Prostate gland (tissue), 2 donors: ENCODE measurements at places on chromosomes 12 and 14. TPM values are rescaled to one million over a fixed set of nuclear protein-coding genes. Genes with fewer than 3 reads are reported as not detected.

DNA sequence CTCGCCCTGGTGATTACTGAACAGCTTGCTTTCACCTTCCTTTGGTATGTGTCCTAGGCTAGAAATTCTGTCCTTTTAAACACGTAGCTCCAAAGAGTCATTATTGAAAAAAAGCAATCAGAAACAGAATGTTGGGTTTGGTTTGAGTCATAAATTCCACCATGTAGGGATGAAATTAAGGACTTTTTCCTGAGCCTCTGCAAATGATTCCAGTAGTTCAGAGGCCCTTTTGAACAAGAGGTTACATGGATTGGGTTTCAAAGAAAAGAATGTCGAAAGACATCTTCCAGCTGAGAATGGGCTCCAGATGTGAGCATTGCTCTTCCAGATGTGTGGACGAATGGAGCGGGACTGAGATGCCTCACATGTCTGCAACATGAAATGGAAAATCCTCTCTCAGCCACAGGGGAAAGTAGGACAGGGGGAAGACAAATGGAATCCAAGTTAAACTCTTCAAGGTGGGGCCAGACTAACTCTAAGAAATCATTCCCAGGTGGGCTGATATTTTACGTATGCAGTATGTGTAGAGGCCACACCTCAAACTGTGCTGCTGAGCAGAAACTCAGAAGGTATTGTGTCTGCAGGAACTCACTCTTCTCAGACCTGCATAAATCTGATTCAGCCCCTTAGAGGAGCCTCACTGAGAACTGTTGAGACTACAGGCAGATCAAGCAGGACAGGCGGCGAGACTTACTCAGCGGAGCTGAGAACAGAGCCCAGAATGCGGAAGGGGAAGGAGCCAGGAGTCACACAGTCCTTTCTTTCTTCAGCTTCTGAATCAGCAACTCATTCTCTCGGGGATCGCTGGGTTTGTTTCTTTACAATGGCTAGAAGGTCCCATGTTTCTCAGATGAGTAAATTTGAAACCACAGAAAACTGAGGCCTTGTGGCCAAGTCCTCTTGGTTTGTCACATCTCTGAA, 23.3 kb upstream of the EMP1 start:
- DNase-seq = no peak

GRCh38 chr14:28681681-28682080, 84.9 kb upstream of the FOXG1 start:
- no peak for DNase-seq

- no peak for DNase-seq
Measured at GRCh38 chr14:38150075-38150474, 57.6 kb upstream of the SSTR1 start.

- no peak for DNase-seq
Measured at GRCh38 chr12:12979126-12979525, 20.9 kb downstream of the HEBP1 start.

DNA sequence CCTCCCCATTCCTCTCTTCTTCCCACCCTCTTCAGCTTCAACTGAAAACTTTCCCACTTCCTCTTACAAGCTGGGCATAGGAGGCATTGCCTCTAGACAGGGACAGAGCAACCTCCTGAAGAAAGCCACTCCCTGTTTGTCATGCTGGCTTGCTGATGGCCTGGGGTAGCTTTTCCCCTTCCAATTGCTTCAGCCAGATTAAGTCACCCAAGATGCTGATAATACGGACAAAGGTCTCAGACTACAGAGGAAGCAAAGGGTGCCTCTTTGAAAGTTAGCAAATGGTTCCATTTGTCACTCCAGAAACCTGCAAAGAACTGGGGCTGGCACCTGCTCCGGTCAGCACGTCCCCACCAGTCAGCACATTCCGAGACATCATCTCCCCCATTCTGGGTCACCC, 6.0 kb downstream of the KRT2 start:
- no peak for DNase-seq

- DNase-seq = no peak
Measured at GRCh38 chr12:123063535-123063934, 83.1 kb downstream of the ARL6IP4 start.

DNA sequence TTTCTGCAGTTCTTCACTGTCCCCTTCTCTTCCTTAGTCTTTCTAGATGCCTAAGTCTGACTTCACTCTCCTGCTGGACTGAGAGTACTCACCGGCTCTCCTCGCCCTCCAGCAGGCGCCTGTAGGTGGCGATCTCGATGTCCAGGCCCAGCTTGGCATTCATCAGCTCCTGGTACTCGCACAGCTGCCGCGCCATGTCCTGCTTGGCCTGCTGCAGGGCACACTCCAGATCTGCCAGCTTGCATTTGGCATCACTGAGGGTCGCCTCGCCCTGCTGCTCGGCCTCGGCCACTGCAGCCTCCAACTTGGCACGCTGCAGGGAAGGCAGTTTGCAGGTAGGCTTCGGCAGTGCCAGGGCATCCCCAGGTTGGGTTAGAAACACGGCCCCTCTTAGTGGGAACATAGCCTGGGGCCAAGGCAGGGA, 5.2 kb downstream of the KRT84 start:
- peak; percentile 32 for DNase-seq

GRCh38 chr14:74511966-74512830, 18.6 kb downstream of the ISCA2 start:
- DNase-seq = no peak

- DNase-seq = no peak
Measured at GRCh38 chr12:49388682-49389386, 21.6 kb downstream of the SPATS2 start.

GRCh38 chr12:52214421-52214802, 18.6 kb upstream of the KRT7 start:
- DNase-seq = no peak

GRCh38 chr12:103771466-103771865, 69.6 kb downstream of the NT5DC3 start:
- DNase-seq = no peak

DNA sequence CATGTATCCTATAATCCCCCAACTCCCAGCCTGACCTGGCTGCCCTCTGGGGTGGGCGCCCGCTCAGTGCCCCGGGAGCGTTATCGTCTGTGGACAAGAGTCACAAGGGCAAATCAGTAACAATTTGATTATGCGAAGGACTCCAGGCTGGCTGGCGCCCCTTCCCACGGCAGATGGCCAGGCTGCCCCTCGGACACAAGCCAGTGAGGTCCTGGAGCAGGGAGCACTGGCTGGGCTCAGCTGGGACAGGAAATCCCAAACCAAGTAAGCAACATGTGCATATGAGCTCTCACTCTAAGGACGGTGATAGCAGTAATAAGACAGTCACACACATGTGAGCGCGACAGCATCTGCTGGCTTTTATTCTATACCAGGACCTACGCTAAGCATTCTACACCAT, 59.3 kb upstream of the FAM222A start:
- DNase-seq = no peak

- no peak for DNase-seq
Measured at GRCh38 chr12:50402264-50403000, 1.7 kb downstream of the LARP4 start.

DNA sequence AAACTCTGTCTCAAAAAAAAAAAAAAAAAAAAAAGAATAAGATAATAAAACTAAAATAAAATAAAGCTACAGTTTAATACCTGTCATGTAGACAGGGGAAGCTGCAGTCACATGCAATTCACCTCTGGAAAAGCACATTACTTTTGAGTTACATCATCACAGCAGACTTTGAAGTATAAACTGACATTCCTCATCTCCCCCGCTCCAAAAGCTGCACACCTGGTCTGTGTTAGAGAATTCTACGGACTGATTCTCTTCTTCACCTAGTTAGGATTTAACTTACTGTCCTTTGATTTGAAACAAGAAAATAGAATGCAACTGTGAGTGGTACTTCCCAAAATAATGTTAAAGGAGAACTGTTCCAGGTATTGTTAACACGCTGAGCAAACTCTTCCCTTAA, 25.1 kb downstream of the SPPL3 start:
- no peak for DNase-seq

DNA sequence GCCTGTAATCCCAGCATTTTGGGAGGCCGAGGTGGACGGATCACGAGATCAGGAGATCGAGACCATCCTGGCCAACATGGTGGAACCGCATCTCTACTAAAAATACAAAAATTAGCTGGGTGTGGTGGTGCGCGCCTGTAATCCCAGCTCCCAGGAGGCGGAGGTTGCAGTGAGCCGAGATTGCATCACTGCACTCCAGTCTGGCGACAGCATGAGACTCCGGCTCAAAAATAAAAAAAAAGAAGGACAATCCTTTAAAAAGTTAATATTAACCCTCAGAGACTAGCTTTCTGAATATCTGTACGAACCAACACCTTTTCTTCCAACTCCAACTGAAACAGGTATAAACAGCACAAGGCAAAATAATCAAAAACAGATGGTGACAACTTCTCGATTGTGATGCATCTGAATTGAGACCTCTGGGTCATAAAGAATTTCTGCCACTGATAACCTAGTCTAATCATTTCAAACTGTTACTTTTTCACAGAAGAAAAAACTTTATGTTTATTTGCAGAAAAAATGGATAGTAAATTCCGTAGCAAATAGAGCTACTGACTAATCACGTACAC, 27.8 kb downstream of the CLIP1 start:
- no peak for DNase-seq

DNA sequence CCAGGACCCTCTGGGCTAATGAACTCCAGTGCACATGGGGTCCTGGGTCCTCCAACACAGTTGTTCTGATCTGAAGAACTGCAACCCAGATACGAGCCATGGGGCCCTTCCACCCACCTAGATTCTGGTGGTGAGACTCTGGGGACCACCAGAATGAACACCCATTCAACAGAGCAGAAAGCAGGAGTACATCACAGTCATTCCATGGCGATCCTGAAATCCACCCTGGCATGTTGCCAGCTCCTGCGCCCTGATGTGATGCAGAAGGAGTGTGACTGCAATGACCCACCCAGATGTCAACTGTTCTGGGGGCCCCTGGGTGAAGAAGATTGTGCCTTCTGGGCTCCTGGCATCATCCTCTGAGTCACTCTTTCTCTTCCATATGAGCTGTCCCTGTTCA, 211.6 kb downstream of the KIF26A start:
- no peak for DNase-seq

GRCh38 chr14:73394317-73394716, 64.0 kb downstream of the NUMB start:
- DNase-seq = no peak

DNA sequence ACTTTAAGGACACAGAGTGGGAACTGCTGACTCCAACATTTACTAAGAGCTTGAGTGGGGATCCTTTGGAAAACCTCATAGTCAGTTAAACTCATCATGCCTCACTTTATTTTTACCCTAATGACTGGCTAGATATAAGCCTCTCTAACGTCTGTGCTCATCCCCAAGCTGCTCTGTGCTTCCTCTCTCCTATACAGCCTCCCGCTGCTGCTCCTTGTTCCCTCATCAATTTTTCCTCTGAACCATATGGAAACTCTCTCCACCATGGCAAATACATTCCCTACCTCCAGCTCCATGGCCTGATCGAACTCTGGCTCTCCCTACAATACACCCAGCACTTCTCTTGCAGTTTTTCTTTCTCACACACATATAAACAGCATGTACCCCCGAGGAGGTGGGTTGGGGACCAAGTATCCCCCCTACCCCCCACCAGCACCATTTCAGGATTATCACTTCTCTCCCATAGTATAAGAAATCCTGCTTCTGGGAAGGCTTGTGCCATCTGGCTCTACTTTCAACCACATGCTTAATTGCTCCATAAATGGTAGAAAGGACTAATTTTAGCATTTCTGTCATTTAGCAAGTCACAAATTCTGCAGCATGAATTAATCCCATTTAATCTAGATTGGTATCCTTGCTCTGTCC, 39.2 kb upstream of the DYRK2 start:
- DNase-seq = no peak

- no peak for DNase-seq
Measured at GRCh38 chr12:64544371-64545080, 65.8 kb upstream of the RASSF3 start.

GRCh38 chr14:94368243-94368590, 20.2 kb downstream of the SERPINA1 start:
- no peak for DNase-seq

DNA sequence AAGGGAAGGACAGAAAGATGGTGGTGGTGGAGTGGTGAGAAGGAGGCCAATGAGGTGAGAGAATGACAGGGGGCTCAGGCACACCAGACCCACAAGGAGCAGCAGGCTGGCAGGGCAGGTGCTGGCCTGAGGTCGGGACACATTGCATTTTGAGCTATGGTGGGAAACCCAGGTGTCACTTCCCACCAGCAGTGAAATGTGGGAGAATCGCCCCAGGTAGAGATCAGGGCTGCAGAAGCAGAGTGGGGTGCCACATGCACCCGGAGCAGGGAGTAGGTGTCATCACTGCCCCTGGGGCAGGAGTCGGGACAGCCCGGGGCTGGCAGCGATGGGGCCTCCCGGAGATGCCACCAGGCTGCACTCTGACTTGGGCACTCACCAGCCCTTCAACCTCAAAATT, 315.8 kb downstream of the BCL11B start:
- DNase-seq = no peak

- DNase-seq = peak; percentile 43
Measured at GRCh38 chr14:68520637-68521556, 272.0 kb downstream of the ZFP36L1 start.

DNA sequence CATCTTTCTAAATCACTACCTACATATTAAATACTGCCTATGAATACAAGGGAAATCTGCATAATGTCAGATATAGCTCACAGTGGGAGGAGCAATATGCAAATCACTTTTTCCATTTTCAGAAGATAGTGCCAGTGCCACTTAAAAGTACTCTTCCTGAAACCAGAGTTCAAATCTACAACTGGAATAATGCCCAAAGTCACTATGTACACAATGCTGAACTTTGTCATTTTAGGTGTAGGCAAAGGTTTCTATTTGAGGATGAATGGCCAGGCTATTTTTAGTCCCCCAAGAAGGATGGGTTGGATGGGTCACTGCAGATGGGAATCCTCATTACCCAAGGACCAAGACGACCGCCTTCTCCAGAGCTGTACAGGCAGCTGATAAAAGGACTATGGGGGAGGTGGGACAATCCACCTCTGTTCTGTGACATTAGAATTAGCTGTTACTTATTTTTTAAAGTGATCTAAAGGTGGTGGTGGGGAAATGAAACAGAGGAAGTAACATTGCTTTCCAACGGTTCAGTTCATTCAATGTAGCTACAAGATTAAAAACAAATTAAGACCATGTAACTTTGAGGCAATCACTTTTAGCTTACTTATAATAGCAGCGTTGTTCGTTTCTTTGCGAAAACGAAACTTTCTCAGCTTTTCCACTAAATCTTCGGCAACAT, 5.6 kb downstream of the GMFB start:
- no peak for DNase-seq

- no peak for DNase-seq
Measured at GRCh38 chr14:38039496-38039895, 168.2 kb upstream of the SSTR1 start.

- DNase-seq = peak; percentile 24
Measured at GRCh38 chr14:74062809-74063150, 21.5 kb downstream of the ALDH6A1 start.

The ZNF385A gene
- total RNA-seq = 42.4 TPM

The SPIC gene
- not detected for total RNA-seq

The ENDOU gene
- not detected for total RNA-seq

The TTC9 gene
- total RNA-seq = 6.7 TPM

The ETFBKMT gene
- total RNA-seq = 3.6 TPM

The GRIP1 gene
- 19.5 TPM for total RNA-seq

The IFNG-AS1 gene
- total RNA-seq = not detected

The KRT7 gene
- 151 TPM for total RNA-seq

The OASL gene
- total RNA-seq = 0.14 TPM

The IL31 gene
- total RNA-seq = not detected
